Naive thymus-derived CD8-positive, alpha-beta T cell (primary cell): ENCODE measurements at places on chromosomes 4 and X.

DNA sequence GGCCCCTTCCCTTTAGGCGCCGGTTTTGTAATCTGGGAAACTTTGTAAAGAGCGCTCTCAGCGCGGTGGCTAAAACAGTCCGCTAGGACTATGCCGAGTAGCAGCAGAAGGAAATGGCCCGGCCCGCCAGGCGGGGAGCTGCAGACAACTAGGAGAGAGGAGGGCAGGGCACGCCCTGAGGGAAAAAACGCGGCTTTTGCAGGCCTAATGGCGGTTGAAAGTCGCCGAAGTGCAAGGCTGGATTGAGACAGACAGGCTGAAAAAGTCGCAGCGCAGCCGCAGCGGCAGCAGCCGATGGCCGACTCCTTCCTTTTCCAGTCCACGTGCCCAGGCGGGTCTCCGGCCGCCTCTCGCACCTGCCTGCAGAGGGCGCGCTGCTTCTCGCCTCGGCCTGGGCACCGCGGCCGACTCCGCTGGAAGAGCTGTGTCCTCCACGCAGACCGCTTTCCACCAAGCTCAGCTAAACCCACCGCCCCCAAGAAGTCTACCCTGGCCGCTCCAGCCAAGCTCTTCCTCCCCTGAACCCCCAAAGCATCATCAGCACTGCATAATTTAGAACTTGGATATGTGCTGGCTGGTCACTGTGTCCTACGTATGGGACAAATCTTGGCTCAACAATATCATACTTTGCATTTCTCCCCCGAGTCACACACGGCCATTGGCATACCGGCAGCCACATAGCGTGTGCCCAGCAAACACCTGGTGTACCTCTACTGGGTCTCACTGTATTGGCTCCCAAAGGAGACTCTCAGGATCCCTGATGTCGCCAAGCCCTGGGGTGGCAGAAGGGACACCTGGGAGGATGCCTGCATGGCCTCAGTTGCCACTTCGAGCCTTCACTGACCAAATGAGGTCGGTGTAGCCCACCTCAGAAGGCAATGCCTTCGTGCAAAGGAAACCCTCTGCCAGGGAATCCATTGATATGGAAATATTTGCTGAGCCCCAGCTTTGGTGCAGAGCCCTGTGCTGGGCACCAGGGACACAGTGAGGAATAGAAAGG lies 14.5 kb downstream of the SLC25A5 start:
- H3K27ac ChIP-seq: peak overlapping the region; percentile 58
- H3K4me3 ChIP-seq: peak overlapping the region; percentile 88

- no peak for DNase-seq
- H3K27me3 ChIP-seq: no peaks in the 10 kb centered on the region
Measured at GRCh38 chr4:39263895-39264294, 81.6 kb downstream of the WDR19 start.

DNA sequence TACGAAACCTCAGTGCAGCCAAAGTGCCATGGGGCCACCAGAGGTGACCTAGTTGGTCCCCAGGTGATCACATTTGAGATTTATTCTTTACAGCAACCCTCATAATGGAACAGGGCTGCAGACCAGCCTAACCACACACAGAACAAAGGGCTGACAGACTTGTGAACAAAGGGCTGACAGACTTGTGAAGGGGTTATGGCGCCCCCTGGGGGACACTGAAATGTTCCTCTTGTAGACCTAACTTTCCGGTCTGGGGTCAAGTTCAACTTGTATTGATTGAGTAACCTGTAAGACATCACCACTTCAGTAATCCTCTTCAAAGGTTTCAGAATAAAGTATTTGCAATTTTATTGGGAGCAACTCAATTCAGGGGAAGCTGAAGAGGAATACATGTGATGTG lies 175.9 kb upstream of the RPS6KA3 start:
- peak; percentile 77 for DNase-seq
- H3K4me3 ChIP-seq: no peak overlapping the region
- H3K36me3 ChIP-seq: no peaks in the 10 kb centered on the region
- no peak overlapping the region for H3K27ac ChIP-seq
- H3K27me3 ChIP-seq: no peaks in the 10 kb centered on the region
- H3K4me1 ChIP-seq: peaks cover 15% of the 10 kb centered on the region

- H3K27ac ChIP-seq: no peak overlapping the region
- DNase-seq: no peak
- H3K4me3 ChIP-seq: no peak overlapping the region
- no peaks in the 10 kb centered on the region for H3K36me3 ChIP-seq
Measured at GRCh38 chr4:57132743-57133137, 22.6 kb upstream of the IGFBP7 start.

DNA sequence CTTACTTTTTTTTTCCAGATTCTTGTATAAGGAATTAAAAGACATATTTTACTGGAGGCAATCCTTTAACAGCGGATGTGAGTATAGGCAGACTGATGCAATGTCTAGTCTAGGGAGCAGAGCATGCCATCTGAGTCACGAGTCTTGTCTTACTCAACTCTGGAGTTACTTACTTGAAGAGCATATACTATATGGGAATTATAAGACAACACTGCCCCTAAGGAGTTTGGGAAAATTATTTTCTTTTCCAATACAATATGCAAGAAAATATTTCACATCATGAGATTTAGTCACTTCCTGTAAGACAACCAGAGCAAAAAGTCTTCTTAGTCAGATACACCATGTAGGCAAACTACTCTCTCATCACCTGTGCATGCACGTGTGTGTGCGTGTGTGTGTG lies 537.3 kb upstream of the FTHL17 start:
- no peaks in the 10 kb centered on the region for H3K27me3 ChIP-seq
- H3K4me1 ChIP-seq: no peaks in the 10 kb centered on the region
- H3K27ac ChIP-seq: no peak overlapping the region
- H3K36me3 ChIP-seq: no peaks in the 10 kb centered on the region

- no peaks in the 10 kb centered on the region for H3K4me1 ChIP-seq
- no peak overlapping the region for H3K4me3 ChIP-seq
- H3K27ac ChIP-seq: no peak overlapping the region
- H3K36me3 ChIP-seq: no peaks in the 10 kb centered on the region
Measured at GRCh38 chr4:174717828-174718227, 111.2 kb downstream of the GLRA3 start.

- DNase-seq: no peak
- H3K4me1 ChIP-seq: no peaks in the 10 kb centered on the region
- no peak overlapping the region for H3K27ac ChIP-seq
- H3K36me3 ChIP-seq: no peaks in the 10 kb centered on the region
- H3K4me3 ChIP-seq: no peak overlapping the region
Measured at GRCh38 chr4:184196730-184197385, 20.8 kb downstream of the ENPP6 start.

- H3K4me1 ChIP-seq: no peaks in the 10 kb centered on the region
- no peak overlapping the region for H3K4me3 ChIP-seq
- no peaks in the 10 kb centered on the region for H3K36me3 ChIP-seq
Measured at GRCh38 chr4:130747842-130748241, 1651.9 kb downstream of the C4orf33 start.

- DNase-seq: no peak
- no peaks in the 10 kb centered on the region for H3K27me3 ChIP-seq
- no peak overlapping the region for H3K27ac ChIP-seq
- no peaks in the 10 kb centered on the region for H3K36me3 ChIP-seq
Measured at GRCh38 chr4:113824396-113824795, 62.9 kb upstream of the CAMK2D start.

DNA sequence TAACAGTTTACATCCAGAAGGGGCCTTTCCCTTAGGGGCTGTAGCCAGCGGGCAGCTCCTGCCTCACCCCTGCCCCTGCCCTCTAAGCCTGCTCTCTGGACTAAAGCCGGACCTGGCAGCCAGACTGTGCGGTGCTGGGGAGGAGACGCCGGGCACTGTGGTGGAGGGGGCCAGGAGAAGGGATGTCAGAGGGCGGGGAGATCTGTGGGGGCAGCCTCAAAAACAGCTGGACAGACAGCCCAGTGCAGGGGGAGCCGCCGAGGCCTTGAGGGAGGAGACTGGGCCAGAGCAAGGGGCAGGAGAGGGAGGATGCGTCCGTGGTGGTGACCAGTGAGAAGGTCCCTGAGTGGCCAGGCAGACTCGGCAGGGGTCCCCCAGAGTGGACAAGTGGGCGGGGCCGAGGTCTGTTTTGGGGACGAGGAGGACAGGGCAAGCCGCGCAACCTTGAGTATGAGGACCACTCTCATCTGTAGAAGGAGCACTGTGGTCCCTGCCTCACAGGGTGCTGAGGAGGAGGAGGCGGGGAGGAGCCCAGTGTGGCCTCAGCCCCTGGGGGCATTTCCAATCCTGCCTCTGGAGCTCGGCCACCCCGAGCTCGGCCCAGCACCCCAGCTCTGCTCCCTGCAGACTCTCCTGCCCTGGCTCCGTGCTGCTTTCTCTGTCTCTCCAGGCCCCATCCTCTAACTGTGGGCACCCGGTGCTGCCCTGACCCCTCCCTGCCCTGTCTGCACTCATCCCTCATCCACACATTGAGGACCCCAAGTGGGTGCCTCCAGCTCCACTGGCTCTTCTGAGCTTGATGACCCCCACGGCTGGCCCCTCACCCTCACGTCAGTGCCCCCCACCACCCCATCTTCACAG lies 59.2 kb upstream of the NKX1-1 start:
- no peak overlapping the region for H3K4me3 ChIP-seq
- DNase-seq: no peak
- no peak overlapping the region for H3K27ac ChIP-seq
- H3K27me3 ChIP-seq: peaks cover 29% of the 10 kb centered on the region

GRCh38 chr4:38313175-38313574 lies 350.8 kb upstream of the KLF3 start:
- peaks cover 39% of the 10 kb centered on the region for H3K4me1 ChIP-seq
- DNase-seq: no peak
- no peak overlapping the region for H3K4me3 ChIP-seq

DNA sequence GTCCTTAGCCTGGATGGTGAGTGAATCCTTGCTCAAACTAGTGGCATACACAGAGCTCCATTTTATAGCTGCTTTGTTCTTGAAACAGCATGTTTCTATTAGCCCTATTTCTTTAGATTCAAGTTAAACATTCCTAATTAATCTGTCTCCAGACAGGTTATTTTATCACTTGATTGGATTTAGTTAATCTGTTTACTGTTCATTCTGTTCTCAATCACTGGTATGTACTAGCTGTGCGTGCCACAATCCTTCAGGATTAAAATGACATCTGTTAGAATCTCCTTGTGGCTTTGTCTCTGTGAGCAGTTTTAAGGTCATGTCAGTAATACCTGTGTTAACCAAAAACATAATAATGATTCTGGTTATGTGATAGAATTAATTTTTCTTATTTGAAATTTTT lies 36.5 kb downstream of the PTPN13 start:
- no peak overlapping the region for H3K27ac ChIP-seq
- H3K4me3 ChIP-seq: no peak overlapping the region
- DNase-seq: no peak
- peaks cover 2% of the 10 kb centered on the region for H3K27me3 ChIP-seq

DNA sequence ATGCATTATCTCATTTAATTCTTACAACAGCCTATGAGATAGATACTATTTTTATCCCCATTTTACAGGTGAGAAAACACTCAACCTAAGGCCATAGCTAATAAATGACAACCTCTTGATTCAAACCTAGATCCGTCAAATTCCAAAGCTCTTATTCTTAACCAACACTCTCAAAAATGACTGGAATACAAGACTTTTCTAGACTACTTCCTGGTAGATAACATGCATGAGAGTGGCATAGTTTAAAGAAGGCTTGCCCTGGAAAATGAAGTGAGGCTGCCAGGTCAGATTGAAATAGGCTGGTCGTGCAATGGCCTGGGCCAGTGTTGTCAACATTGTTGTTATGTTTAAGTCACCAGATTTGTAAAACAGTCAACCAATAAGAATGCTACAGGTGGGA lies 86.6 kb downstream of the DNAAF6 start:
- no peak overlapping the region for H3K27ac ChIP-seq
- no peak overlapping the region for H3K4me3 ChIP-seq
- peaks cover 2% of the 10 kb centered on the region for H3K27me3 ChIP-seq
- DNase-seq: no peak
- no peaks in the 10 kb centered on the region for H3K4me1 ChIP-seq

- peaks cover 14% of the 10 kb centered on the region for H3K4me1 ChIP-seq
- H3K36me3 ChIP-seq: no peaks in the 10 kb centered on the region
- peak overlapping the region; percentile 87 for H3K4me3 ChIP-seq
- H3K27ac ChIP-seq: no peak overlapping the region
- H3K27me3 ChIP-seq: peaks cover 68% of the 10 kb centered on the region
Measured at GRCh38 chr4:180059216-180059881, 2183.9 kb upstream of the TENM3 start.

- H3K4me3 ChIP-seq: no peak overlapping the region
- H3K4me1 ChIP-seq: peaks cover 6% of the 10 kb centered on the region
- no peaks in the 10 kb centered on the region for H3K27me3 ChIP-seq
- peaks cover 12% of the 10 kb centered on the region for H3K36me3 ChIP-seq
- no peak for DNase-seq
Measured at GRCh38 chr4:26724534-26724933, 136.1 kb upstream of the STIM2 start.

DNA sequence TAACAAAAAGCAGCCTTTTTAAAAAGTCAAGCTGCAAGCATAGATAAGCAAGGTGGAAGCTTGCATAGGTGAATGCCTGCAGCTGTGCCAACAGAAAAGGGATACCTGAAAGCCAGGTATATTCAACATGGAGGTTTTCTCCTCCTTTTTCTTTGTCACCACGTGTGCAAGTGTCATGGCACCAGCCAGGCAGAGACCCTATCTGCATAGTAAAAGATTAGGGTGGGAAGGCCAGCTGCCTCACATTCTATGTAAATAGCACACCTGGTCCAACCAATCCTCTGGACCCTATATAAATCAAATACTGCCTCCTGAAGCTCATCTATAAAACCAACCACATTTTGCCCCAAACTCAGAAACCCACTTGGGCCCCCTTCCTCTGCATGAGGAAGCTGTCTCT lies 28.0 kb upstream of the PLK4 start:
- H3K27ac ChIP-seq: no peak overlapping the region
- no peak overlapping the region for H3K4me3 ChIP-seq
- H3K4me1 ChIP-seq: no peaks in the 10 kb centered on the region
- no peak for DNase-seq
- peaks cover 80% of the 10 kb centered on the region for H3K36me3 ChIP-seq

DNA sequence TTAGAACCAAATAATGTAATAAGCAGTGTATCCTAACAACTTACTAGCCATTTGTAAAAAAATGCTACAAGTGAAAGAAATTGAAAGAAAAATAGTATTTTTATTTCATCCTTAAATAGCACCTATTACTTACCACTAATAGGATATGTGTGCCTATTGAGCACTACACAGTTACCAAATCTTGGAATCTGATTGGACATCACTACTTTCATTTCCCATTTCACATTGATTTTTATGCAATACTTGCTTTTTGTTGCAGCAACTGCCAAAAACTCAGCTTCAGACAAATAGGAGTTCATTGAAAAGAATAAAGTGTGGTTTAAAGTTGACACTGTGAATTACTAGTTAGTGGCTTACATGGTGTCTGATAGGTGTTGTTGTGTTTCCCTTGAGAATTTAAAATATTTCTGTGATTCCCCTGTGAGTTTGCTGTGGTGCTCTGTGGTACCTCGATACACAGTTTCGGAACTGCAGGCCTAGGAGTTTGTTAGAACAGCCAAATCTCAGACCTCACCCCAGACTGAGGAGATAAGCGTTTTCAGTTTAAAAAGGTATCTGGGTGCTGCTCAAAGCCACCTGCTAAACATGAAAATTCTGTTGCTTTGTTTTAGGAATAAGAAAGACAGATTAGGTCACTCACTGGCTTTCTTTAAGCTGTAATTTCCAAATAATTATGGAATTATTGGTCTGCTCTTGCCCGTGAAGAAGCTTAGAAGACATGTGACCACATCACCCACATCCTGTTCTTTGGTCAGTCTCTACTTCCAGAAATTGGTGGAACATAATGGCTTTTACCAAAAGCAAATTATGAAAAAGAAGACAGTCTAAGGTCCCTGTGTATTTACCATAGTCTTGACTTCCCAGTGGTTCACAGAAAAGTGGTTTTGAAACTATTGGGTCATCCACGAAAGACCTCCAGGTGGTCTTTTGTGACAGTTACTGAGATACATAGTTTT lies 97.8 kb downstream of the SYTL5 start:
- peaks cover 5% of the 10 kb centered on the region for H3K36me3 ChIP-seq
- no peak overlapping the region for H3K27ac ChIP-seq
